Right kidney (tissue), 9 donors: ENCODE measurements at places on chromosomes 1 and 21.

GRCh38 chr1:155011437-155012025, 8.9 kb downstream of the ZBTB7B start:
- DNase-seq = no peak

GRCh38 chr21:17708522-17709265, 96.0 kb upstream of the BTG3 start:
- DNase-seq = no peak

DNA sequence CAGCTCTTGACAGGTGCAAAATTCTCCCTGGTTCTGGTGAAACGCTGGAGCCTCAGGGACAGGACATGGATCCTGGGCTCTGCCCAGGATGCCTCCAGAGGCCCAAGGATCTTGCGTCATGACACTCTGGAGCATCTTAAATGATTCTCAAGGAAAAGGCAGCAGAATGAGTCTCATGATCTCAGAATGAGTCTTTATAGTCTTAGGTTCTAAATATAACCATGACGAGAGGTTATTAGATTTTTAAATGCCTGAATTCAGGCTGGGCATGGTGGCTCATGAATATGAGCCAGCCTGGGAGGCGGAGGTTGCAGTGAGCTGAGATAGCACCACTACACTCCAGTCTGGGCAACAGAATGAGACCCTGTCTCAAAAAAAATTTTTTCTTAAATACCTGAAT, 55.5 kb downstream of the ECE1 start:
- no peak for DNase-seq

- DNase-seq = no peak
Observed at GRCh38 chr1:17258758-17259130, 9.8 kb downstream of the PADI3 start.

DNA sequence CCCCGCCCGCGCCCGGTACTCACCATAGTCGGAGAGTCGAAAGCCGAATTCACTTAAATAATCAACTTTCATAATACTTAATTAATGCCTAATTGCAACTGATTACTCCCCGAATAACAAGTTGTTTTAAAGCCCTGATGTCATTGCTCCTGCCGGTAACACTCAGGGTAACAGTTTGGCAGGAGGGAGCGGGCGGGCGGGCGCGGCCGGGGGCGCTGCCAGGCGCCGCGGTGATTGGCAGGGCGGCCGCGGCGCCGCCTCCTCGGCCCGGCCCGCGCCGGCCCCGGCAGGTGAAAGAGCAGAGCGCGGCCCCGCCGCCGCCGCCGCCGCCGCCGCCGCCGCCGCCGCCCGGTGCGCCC, 102.2 kb downstream of the CASZ1 start:
- no peak for DNase-seq

GRCh38 chr1:1510912-1511532, 940 bp upstream of the ATAD3A start:
- peak; percentile 28 for DNase-seq

DNA sequence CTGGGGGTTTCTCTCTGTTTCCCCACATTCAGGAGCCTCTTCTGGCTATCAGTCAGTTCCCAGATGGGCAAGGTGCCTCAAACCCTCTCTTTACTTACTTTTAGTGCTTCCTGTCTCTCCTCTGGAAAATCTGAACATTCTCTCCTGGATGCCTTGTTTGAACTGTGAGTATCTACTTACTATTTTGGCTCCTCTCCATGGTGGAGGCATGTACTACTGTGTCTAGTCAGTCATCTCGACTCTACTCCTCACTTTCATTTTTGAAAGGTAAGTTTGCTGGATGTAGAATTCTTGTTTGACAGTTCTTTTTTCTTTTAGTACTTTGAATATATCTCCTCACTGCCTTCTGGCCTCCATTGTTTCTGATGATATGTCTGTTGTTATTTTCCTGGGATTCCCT, 70.9 kb upstream of the FAM78B start:
- DNase-seq = no peak

GRCh38 chr1:167446966-167447365, 71.4 kb downstream of the CD247 start:
- DNase-seq = no peak

DNA sequence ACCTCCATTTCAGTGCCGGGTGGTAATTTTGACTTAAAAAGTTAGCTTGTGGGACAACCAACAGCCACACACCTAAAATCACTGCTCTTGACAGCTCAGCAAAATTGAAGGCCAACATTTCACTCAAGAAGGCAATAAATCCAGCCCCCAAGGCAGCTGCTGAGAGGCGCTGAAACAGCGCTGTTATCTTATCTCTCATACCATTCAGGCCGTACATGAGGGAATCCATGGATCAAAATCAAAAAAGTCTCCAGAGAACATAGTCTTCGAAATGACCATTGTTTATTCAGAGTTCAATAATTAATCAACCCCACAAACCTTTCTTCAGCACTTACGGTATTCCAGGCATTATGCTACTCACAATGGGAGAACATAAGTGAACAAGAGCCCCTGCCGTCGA, 38.5 kb downstream of the ZBTB18 start:
- DNase-seq = no peak

- peak; percentile 62 for DNase-seq
Observed at GRCh38 chr21:38355992-38356781, 99.4 kb downstream of the KCNJ15 start.

- DNase-seq = peak; percentile 62
Observed at GRCh38 chr1:30847358-30847972, 61.1 kb downstream of the SDC3 start.

DNA sequence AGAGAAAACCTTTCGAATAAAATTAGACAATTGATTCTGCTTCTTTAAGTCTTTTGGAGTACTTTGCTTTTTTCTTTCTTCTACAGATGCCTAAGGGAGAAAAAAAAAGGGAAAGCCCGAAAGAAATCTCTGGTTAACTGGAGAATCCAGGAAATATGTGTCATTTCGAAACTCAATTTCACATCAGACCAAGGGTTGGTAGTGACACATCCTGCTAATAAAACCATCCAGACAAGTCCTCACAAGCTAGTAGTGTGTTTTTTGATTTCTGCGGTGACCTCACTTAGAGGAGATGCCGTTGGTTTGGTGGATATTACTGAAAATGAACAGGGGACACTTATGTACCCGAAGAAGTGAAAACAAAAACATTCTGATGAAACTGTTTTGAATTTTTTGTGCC, 726.5 kb upstream of the ADAMTS5 start:
- DNase-seq = no peak

GRCh38 chr21:45577801-45578175, 35.5 kb upstream of the SLC19A1 start:
- DNase-seq = no peak

- DNase-seq = no peak
Observed at GRCh38 chr1:5239911-5240310, 585.5 kb downstream of the AJAP1 start.

DNA sequence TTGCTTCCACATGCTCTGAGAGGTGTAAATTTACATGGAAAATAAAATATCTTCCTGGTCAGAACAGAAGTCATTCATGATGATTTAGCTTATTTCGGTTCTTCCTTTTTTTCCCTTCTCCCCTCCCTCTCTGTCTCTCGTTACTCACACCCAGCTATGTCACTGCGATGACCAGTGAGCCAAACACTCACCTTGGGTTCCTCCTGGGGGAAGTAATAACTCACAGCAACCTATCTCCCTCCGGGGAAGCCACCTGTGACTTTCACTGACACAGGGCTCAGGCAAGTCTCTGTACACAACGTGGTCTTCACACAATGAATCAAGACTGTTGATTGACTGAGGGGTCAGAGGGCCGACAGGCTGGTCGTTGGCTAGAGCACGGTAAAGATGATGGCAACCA, 135.3 kb upstream of the VANGL1 start:
- no peak for DNase-seq

DNA sequence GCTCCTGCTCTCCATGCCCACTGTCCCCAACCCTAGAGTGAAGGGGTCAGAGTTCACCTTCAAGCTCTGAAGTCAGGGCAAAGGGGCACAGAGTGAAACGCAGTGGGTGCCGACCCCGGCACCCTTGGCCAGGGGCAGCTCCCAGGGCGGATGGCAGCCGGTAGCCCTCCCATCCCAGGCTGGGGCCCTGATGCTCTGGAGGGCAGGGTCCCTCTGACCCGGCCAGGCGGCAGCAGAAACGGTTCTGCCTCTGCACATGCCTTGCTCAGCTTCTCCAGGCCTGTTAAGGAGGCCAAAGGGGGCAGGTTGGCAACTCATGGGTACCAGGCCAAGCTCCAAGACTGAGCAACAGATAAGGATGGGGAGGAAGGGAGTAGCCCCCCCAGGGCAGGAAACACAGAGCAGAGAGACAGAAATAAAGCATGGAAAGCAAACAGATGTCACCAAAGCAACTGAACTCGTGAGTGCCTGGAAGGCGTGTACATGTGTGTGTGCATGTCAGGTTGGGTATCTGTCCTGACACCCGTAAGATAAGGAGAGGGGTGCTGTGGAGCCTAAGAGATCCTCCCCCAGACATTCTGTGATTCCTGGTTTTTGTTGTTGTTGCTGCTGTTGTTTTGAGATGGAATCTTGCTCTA, 112.3 kb upstream of the IFFO2 start:
- no peak for DNase-seq

- no peak for DNase-seq
Observed at GRCh38 chr21:29394051-29394450, 95.3 kb downstream of the BACH1 start.

DNA sequence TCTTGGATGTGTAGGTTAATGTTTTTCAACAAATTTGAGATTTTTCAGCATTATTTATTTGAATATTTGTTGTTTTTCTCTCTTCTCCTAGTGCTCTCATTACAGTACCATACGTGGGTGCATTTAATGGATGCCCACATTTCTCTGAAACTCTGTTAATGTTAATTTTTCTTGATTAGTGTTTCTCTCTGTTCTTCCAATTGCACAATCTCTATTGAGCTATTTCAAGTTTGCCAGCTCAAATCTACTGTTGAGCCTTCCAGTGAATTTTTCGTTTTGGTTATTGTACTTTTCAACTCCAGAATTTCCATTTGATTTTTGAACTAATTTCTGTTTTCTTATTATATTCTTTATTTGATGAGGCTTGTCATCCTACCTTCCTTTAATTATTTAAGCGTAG, 31.7 kb downstream of the CFAP57 start:
- no peak for DNase-seq
